Epithelial cell of proximal tubule (primary cell): ENCODE measurements at places on chromosomes 13 and 19. TPM values are rescaled to one million over a fixed set of nuclear protein-coding genes. Genes with fewer than 3 reads are reported as not detected.

DNA sequence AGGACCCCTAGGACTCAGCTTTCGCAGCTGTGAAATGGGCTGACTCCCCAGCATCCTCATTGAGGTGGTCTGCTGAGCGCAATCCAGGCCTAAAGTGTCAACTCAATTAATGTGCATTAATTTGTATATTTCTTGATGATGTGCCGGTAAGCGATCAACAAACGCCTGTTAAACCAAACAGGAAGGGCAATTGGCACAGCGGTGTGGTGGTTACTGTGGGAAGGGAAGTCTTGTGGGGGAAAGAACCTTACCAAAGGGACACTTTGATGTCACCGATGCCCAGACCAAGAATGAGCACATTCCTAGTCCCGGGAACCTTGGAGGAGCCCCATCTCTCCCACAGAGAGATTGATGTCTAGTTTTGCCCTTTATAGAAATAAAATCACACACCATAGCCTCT is 1.6 kb downstream of the JAK3 start:
- no peak for DNase-seq

GRCh38 chr13:26836626-26837025 is 76.0 kb upstream of the GPR12 start:
- DNase-seq = no peak

GRCh38 chr19:41991025-41991424 is 3.0 kb downstream of the ATP1A3 start:
- DNase-seq = no peak

DNA sequence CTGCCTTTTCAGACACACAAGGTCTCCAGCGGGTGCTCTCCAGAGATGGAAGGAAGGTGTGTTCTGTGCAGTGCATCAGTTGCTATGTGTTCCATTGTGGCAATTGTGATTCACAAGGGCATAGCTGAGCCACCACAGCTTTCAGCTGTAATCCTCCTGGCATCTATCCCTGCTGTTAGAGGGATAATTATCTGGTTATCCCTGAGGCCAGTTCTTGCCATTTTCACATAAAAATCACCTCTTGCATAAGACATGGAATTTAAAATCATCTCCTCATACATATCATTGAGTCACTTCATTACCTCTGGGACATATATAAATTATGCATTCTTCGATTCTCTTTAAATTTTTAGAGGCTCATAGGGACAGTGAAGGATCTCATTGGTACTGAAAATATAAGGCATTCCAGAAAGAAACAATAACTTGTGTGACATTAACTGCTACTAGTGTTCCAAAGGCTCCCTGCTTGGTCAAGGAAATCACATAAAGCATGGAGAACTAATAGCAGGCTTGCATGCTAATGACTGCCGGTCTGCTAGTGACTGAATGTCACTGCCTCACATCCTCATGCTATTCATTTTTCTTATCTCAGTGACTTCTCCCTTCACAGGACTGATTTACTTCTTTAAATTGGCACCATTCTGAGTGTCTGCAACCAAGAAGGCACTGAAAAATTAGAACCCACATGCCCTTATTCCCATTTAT is 214.0 kb downstream of the ENOX1 start:
- no peak for DNase-seq

CACNG8 gene
- total RNA-seq = under 0.01 TPM in 1 of 2 replicates, not detected in the other

KLK11 gene
- total RNA-seq = not detected in 2 replicates

DNA sequence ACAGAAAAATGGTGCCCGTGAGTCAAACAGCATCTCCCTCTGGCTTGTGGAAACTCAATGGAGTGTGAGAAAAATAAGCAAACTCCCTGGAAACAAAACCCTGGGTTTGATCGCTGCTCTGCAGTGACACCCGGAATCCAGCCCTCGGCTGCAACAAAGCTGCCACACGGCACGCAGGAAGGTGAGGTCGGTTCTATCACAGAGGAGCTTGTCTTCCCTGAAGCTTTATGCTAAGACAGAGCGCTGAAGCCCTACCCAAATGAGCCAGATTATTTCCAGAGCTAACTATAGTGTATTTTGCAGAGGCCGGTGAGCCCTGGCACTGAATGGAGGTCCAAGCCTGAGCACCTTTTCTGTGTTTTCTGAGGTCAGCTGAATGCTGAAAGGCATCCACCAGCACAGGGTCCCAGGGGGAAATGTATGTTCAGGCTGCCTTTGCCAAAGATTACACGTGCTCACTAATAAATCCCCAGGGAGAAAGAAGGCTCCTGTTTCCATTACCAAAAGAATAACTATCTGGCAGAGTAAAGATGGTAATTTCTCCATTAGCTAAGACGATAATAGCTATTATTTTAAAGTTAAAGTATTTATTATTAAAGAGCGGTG is 77.8 kb downstream of the TSHZ3 start:
- no peak for DNase-seq
